ENCODE measurements at places on chromosomes 6 and 20.

GRCh38 chr6:15250187-15251168, 4.6 kb downstream of the JARID2 start:
- no peak for DNase-seq

GRCh38 chr20:54456423-54456822, 19.0 kb upstream of the DOK5 start:
- DNase-seq = no peak

DNA sequence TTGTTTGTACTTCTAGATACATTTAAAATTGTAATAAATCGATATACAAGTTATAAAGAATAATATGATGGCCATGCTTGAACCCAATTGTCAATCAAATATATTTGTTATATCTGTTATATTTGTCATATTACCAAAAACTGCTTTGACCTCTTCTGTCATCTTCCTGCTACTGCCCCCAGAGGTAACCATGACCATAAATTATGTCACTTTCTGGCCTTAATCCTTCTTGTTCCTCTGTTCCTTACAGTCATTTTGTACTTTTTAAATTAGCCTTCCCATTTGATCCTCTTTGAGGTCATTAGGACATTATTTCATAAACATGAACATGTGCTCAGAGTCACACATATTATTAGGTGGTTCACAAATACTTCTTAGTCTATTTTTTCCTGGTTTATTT, 124.7 kb downstream of the HFE start:
- DNase-seq = no peak

DNA sequence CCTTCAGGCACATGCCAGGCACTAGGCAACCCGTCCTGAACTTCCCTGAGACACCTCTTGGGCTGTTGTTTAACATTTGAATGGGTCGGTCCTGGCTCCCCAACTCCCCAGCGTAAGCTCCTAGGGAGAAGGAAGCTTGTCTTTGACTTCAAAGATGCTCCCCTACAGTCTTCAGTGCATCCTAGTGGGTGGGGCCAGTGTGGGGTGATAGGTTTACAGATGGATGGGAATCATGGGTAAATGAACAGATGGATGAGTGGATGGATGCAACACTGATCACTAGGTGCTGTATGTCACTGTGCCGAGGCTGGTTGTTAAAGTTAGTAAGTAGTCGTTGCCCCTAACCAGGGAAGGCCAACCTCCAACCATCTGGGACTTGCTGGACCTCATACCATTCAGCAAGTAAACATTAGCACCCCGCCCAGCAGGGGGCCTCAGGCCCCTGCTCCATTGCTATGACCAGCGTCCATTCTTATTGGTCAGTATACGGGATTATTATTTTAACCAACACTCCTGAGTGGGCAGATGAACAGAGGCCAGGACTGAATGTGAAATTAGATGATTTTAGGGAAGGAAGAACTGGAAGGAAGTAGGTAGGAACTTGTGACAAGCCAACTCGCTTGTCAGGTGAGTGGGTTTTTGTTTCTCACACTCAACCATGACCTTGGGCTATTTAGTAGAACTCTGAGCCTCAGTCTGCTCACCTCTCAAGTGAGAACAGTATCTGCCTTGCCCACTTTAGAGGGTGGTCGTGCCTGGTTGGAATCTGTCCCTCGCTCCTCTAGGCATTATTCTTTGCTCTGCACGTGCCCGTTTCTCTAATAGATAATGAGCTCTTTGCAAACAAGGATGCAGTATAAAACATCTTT, 82.9 kb upstream of the FOXP4 start:
- DNase-seq = no peak

GRCh38 chr6:106763361-106763760, 134.0 kb downstream of the QRSL1 start:
- no peak for DNase-seq

DNA sequence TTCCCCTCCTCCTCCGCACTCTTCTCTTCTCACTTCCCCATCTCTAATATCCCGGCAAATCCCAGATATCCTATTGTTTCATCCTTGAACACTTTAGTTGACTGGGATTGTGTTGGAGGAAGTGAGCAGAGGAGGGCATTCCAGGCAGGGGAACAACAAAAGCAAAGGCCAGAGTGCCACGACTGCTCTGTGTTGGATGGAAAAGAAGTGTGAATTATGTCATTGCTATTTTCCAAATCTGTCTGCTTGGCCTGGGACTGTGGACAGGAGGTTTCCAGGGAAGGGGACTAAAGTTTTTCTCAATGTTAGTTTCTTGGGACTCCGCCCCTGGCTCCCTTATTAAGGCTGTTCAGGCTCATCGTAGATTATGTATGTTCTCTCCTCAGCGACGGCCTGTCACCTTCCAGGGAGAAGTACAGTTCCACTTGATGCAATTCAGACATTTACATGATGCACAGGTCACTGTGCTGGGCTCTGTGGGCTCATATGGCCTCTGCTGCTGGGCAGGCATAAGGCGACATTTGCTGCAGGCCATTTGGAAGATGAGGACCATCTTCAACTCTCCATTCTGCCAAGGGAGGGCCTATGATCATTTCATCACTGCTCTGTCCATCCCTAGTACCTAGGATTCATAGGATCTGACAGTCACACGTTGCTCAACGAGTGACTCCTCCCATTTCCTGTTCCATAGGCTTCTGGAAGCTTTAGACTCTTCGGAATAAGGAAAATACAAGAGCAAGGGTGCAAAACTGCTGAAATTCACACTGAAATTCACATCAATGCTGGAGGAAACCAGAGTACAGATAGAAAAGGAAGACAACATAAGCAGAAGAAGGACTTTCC, 99.1 kb upstream of the KCNK16 start:
- DNase-seq = no peak

DNA sequence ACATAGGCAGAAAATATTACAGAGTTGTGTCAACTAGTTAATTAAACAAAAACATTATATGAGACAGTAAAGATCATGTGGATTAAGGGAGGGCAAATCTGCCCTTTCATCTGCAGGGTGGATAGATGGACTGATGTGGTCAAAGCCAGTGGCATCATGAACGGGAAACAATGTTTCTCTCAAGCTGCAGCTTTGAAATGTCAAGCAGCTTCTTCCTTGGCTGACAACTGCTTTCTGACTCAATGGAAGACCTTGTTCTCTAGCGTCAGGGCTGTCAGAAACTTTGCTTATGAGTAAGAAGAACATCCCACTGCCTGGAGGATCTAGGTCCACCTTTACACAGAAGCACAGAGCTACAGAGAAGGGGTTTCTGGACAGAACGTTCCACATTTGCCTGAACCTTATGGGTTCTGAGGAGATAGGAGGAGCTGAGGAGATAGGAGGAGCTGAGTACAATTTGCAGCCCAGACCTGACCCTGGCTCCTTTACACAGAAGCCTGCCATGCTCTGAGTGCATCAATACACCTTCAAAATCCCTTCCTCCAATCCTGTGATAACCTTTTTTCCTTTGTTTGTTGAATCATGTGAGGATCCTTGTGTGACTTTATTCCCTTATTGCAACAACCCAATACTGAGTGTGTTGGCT, 6.1 kb downstream of the CST5 start:
- no peak for DNase-seq

DNA sequence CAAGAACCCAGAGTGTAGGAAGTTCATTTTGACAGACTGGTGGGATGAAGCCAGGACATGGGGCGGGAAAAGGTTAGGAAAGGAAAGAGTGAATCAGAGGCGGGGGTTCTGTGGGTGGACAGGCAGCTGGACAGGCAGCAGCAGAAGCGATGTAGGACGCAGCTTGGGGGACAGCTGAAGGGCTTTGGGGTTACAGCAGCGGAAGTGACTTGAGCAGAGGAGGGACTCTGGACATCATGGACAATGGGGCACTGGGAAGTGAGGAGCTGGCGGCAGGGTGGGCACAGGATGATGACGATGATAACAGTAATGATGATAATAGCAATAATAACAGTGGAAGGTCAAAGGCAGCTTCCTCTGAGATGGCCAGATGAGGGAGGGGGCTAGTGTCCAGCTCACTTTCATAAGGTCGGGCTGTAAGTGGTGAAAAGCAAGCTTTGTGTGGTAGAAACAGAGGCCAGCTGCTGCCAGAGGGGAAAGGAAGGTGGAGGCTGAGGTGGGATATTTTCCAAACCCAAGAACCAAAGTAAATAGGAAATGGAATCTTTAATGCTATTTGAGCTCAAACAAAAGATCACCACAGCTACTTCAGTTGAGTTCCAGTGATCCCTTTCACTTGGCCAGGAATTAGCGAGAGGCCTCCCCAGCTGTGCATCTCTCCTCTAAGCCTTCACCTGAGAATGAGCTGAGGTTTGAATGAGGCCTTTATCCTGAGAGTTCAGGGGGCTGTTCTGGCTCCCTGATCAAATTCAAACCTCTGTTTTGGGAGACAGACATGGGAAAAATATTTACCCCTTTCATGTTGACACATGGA, 433.5 kb downstream of the DHX35 start:
- DNase-seq = no peak

DNA sequence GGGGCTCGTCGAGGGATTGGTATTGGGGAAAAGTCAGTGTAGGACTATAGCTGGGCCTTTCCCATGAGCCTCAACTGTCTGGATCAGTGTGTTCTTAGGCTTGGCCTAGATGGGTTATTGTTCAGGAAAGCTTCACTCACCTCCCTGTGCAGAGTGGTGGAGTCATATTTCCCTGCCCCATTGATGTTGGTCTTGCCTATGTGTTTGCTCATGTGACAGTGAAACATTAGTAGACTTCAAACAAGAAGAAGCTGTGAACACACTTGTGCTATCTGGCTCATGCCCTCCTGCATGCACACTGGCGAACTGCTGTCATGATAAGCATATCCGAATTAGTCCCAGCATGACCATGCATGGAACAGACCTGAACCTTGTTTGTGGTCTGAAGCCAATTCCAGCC, 171.1 kb downstream of the DHX35 start:
- DNase-seq = no peak

DNA sequence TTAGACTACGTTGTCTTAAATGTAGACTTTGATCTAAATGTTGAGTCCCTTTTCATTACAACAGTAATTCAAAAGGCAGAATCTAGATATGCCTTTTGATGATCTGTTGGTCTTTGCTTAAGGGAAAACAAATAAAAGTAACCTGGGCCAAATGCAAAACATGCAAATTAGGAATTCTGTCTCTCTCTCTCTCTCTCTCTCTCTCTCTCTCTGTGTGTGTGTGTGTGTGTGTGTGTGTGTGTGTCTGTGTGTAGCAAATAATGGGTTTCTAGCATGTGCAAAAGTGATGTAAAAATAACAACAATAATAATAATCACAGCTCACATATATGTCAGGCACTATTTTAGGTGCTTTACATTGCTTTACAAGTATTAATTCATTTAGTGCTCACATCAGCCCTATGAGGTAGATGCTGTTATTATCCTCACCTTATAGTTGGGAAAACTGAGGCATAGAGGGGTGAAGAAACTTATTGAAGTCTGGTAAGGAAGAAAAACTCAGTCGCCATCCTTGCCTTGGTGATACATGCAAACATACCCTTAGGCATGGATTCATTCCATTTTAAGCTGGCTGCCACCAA, 160.3 kb upstream of the ZNF217 start:
- DNase-seq = no peak

GRCh38 chr6:118618676-118619377, 32.6 kb downstream of the CEP85L start:
- peak; percentile 45 for DNase-seq

DNA sequence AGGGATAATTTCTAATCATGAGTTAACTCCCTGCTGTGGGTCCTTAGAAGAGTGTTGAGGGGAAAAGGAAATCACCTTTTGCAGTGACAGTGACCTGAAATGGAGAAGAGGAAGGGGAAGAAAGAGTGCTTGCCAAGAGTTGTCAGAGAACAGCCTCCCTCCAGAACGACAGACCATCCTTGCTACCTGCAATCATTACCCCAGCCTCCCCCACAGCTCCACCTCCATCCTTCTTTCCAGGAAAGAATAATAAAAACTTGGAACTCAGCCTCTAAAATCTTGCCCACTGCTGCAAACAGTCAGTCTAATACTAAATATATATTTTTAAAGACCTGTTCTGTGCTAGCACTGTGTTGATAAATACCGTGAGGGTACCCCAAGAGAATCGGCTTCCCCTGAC, 28.7 kb upstream of the FUCA2 start:
- DNase-seq = no peak

DNA sequence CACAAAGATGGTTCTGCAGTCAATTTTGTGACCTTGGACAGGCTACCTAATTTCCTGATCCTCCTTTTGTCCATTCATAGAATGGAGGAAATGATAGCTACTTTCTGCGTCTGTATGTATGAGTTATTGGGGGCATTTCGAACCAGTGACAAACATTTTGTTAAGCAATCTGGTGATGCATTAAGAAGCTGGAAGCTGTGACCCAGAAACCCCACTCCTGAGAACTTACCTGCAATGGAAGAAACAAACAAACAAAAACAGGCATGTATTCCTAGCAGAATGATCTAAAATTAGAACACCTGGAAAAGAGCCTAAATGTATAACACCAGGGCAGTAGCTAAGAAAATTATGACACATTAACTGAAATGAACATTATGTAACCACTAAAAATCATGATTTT, 33.4 kb upstream of the PRND start:
- no peak for DNase-seq

DNA sequence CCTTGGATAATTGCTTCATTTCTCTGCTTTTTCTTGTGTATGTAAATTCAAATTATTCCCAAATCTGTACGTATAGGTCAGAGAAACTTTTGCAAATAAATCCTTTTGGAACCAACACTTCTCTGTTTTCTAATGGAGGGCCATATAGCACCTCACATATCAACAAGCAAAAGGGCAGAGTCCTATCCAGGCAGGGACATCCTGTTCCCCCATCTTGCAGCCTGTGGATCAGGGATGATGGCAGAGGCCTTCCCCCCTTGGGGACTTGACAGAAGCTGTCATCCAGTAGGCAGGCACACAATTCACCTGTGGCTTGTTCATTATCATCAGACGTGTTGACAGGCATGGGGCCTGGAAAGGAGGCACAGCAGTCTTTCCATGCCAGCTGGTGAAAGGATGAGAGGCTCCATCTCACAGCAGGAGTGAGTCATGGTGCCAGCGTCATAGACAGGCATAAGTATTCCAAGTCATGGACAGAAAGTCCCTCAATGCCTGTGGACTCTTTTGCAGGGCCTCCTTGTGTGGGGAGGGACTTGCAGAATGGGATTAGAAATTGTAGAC, 31.8 kb upstream of the PLEKHG1 start:
- no peak for DNase-seq

GRCh38 chr20:9389346-9389745, 125.0 kb upstream of the LAMP5 start:
- DNase-seq = no peak

DNA sequence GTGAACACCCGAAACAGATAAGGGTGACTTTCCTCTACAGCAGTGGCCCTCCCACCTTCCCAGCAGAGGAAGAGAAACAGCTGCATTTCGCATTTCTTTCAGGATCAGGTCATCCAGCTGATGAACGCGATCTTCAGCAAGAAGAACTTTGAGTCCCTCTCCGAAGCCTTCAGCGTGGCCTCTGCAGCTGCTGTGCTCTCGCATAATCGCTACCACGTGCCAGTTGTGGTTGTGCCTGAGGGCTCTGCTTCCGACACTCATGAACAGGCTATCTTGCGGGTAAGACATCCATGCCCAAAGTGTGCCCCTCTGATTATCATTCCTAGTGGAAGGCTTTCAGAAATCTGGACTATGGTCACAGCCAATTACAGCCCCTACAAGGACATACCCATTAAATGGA, 27.8 kb upstream of the MROH8 start:
- DNase-seq = no peak
